Stimulated activated CD8-positive, alpha-beta memory T cell treated with anti-CD3 and anti-CD28 coated beads, Interleukin-12 subunit alpha, Interleukin-12 subunit beta, amount 100 ng/mL, for 4 hours (primary cell): ENCODE measurements at places on chromosomes 2 and 18.

DNA sequence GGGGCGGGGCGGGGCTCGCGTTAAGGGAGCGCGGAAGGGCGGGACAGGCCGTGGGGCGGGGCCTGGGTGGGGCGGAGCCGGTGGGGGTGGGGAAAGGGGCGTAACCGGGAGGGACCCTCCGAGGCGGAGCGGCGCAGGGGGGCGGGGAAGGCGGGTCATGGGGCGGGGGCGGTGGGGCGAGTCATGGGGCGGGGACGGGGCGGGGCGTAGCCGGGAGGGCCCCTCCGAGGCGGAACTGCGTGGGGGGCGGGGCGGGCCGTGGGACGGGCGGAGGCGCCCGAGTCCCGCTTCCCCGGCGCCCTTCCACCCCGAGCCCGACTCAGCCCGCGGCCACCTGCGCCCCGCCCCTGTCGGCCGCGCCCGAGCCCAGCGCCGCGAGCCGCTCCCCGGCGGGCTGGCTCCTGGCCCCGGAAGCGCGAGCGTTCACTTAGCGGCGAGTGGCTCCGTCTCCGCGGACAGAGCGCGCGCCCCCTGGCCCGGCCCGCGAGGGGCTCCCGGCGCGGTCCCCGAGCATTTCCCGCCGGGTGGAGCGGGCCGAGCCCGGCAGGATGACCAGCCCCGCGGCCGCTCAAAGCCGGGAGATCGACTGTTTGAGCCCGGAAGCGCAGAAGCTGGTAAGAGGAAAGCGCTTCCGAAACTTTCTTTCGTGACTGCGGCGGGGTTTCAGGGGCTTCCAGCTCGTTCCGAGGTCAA is 64.7 kb downstream of the LRRFIP1 start:
- peak; percentile 91 for DNase-seq

GRCh38 chr2:101405351-101405899 is 18.1 kb upstream of the CREG2 start:
- no peak for DNase-seq

- no peak for DNase-seq
These were observed 1.1 kb upstream of the EPC2 start for GRCh38 chr2:148643421-148643820.

- no peak for DNase-seq
These were observed 240.6 kb upstream of the RAB12 start for GRCh38 chr18:8368512-8369217.

GRCh38 chr2:164369366-164369765 is 251.9 kb downstream of the GRB14 start:
- DNase-seq = no peak

- no peak for DNase-seq
These were observed 370.3 kb downstream of the RIT2 start for GRCh38 chr18:42745171-42745570.

- no peak for DNase-seq
These were observed 259.7 kb downstream of the PDE11A start for GRCh38 chr2:177812713-177813396.

GRCh38 chr2:88614497-88615157 is 12.6 kb downstream of the EIF2AK3 start:
- DNase-seq = no peak

GRCh38 chr2:144936442-144936841 is 416.5 kb upstream of the ZEB2 start:
- DNase-seq = no peak

GRCh38 chr2:86788881-86789686 is 1.6 kb downstream of the CD8A start:
- DNase-seq = no peak

DNA sequence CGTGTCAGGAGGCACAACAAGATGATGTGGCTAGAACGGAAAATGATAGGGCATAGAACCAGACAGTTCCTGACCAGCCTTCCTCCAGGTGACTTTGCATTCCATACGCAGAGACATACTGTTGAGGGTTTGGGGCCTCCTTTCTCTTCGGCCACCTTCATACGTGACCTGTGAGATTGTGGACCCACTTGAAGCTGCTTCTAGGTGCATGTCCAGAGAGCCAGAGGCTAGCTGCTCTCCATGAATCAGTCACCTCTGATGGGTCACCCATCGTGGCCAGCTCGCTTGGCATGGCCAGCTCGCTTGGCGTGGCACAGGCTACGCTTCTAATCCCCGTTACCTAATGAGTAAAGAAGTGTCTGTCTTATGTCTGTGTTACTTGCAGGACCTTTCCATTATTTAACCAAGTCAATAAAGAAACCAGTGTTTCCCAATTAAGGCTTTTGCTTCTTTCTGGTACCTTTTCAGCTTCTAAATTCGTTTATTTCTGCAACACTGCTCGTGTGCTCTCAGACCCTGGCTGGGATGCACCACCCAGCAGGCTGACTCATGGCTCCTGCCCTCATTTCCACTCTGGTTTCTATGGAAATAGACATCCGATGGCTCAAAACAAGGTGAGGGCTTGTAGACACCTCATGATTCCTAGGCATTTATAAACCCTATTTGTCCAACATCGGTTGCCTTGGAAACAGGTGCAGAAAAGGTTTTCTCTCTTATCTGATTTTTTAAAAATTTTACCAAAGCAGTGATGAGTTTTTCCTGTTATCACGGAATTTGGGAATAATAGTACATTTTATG is 86.7 kb upstream of the B3GNT7 start:
- DNase-seq = no peak

- no peak for DNase-seq
These were observed 166.0 kb downstream of the NCK2 start for GRCh38 chr2:105910497-105911238.

- DNase-seq = no peak
These were observed 66.6 kb upstream of the GPC1 start for GRCh38 chr2:240368781-240369331.

GRCh38 chr2:85448461-85449213 is 30.1 kb downstream of the SH2D6 start:
- no peak for DNase-seq

GRCh38 chr2:239548965-239549595 is 148.3 kb upstream of the HDAC4 start:
- DNase-seq = no peak

DNA sequence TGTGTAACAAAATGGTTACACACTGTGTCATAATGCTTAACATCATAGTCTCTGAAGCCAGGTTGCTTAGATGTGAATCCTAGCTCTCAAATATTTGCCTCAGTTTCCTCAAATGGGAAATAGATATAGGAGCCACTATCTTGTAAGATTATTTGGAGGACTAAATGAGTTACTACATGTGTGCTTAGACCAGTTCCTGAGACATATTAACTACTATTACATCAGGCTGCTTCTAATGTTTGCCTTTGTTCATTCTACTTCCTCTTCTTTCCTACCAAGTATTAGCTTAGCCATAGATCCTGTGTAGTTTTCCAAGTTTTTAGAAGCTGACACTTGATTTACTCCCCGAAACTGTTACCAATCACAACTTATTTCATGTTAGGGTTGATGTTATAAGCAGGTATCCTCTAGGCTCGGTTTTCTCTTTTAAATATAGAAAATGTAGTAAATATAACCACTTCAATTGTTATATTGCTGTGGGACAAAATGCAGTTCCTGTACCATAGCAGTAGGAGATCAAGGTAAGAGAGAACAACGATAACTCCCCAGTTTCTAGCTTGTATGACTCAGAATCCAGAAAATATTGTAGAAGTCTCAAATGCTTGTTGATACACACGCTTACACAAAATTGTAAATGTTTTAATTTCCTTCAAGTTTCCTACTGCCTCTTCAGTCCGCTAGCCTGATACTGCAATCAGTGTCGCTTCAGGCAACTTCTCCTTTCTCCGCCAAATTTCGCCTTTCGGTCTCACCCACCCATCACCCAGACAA is 751 bp upstream of the DNAJC10 start:
- no peak for DNase-seq

DNA sequence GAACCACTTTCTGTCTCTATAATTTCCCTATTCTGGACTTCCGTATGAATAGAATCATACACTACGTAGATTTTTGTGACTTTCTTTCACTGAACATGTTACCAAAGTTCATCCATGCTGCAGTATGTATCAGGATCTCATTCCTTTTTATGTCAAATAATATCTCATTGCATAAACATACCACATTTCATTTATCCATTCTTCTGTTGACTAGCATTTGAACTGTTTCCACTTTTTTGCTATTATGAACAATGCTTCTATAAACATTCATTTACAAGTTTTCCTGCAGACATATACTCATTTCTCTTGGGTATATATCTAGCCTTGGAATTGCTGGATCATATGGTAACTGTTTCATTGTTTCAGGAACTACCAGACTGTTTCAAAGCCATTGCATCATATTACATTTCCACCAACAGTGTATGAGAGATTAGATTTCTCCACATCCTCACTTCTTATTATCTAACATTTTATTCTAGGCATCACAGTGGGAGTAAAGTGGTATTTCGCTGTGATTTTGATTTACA is 186.2 kb downstream of the DYM start:
- DNase-seq = no peak

- no peak for DNase-seq
These were observed 109.1 kb downstream of the HAUS1 start for GRCh38 chr18:46213295-46213694.

DNA sequence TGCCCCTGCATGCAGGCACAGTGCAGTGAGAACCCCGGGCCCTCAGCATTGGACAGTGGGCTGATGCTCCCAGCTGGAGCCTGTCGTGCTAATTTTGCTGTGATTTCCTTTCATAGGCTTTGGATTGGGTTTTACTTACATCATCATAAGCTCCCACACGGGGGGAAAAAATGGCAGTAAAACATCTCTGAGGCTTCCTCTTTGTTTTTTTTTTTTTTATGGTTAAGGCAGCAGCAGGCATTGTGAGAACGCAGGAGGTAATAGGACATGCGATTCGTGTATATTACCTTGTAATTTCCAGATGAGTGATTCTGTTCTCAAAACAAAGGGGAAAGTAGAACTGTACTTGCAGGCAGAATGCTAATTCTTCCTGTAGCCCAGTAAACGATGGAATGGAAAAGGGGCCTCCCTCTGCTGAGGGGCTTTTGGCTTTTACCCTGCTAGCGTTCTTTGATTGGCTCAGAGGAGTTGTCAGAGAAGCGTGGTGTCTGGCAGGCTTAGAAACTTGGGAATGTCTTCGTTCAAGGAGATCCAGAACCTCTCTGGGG is 89.7 kb downstream of the NPAS2 start:
- DNase-seq = no peak

- DNase-seq = no peak
These were observed 1465.5 kb downstream of the SUCLG1 start for GRCh38 chr2:82993609-82994008.

DNA sequence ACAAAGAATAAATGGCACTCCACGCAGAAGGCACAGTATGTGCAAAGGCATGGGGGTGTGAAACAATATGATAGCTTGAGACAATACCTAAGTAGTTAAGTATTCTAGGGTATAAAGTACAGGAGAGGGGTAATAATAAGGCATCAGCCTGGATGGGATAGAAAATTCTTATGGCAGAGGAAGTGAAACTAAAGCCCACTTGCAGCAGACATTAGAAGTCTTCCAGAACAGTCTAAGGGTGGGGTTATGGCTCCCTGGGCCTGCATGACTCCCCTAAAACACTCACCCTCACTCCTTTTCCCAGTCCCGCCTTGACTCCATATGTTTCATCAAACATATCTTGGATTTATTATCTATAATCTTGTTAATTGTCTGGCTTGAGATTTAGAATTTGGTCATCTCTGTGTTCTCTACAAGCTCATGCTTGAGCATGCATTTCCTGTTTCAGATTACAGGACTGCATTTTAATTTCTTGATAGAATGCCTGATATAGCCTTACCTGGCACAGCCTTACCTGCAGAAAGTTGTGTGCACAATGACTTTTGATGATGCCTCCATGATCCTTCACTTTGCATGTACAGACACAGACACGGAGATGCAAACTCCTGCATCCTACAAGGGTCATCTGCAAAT is 28.5 kb upstream of the TMBIM1 start:
- no peak for DNase-seq

DNA sequence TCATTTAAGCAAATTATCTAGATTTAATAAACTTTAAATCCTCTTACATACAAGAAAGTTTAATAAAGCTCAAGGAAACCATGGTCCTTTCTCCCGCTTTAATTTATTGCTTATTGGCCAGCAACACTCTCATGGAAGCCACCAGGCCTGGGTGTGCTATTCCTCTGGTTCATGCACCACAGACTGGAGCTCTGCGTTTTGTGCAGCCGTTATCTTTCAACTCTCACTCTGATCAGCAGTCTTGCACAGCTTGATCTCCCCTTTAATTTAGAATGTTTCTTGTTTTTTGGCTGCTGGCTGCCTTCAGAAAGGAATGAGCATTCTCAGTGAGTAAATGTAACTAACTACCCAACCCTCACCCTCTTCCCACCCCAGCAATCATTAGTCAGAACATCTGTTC is 318.7 kb downstream of the MEIS1 start:
- no peak for DNase-seq

- DNase-seq = no peak
These were observed 217.1 kb downstream of the DYSF start for GRCh38 chr2:71670430-71670795.

GRCh38 chr2:226862623-226863022 is 26.8 kb downstream of the RHBDD1 start:
- no peak for DNase-seq

DNA sequence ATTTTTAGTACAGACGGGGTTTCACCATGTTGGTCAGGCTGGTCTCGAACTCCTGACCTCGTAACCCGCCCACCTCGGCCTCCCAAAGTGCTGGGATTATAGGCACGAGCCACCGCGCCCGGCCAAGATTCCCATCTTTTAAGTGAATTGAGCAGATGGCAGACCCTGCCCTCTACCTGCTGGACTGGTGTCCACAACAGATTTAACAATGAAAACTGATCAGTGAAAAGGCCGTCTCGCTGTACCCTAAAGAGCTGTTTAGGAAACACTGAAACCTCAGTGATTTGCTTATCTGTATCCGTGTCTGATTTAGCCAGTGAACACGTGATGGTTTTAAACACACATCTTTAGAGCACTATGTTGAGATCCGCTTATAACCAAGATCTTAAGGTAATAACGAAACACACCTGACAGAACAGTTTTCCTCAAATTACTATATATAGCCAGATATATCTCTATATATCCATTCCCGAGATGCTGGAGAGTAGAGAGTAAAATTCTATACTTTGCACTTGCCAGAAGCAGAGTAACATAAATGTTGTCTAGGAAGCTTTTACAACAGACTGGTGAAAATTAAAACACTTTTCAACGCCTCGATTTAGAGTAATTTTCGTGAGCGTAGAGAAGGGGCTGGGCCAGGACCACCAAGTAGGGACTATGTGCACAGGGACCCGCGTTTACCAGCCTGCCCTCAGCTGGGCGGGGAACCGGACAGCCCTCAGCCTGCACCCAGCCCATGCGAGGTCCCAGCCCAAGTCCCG is 594 bp downstream of the FAM161A start:
- no peak for DNase-seq

GRCh38 chr2:180446492-180446891 is 439.4 kb upstream of the CWC22 start:
- no peak for DNase-seq

DNA sequence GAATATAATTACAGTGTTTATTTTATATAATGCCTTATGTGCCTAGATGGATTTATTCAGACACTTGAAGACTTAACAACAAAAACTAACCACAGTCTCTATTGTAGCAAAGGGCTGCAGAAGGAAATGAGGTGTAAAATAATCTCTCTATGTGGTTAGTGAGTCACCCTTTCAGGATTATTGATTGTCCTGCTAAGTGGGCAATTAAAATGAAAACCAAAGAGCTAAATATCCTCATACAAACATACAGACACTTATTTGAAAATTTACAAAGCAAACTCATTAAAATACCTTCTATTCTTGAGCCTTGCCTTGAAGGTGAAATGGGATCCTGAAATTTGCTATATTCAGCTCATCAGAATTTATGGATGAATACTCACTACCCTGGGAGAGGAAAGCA is 27.7 kb upstream of the DCC start:
- no peak for DNase-seq
